Activated CD8-positive, alpha-beta memory T cell treated with anti-CD3 and anti-CD28 coated beads for 24 hours (primary cell): ENCODE measurements at places on chromosomes 3 and 15.
A peak's percentile ranks its signal among the peaks of the same experiment; 100 is the strongest.

DNA sequence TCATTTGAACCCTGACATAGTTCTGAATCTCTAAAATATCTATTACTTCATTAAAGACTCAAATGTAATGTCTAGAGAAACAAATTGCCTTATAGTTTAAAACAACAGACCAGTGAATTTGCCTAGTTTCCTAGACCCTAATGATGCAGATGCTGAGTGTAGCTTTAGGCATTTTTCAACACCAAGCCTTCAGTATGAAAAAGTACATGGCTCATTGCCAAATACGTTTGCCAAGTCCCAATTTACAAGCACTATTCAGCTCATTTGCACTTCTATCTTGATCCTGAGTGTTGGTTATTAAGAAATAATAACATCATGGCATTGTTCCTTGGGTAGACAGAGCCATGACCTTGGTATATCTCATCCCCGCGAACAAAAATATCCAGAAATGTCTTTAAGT lies 46.8 kb downstream of the EOMES start:
- DNase-seq: no peak

- no peak for DNase-seq
Measured at GRCh38 chr3:83633758-83634157, 1325.0 kb upstream of the CADM2 start.

DNA sequence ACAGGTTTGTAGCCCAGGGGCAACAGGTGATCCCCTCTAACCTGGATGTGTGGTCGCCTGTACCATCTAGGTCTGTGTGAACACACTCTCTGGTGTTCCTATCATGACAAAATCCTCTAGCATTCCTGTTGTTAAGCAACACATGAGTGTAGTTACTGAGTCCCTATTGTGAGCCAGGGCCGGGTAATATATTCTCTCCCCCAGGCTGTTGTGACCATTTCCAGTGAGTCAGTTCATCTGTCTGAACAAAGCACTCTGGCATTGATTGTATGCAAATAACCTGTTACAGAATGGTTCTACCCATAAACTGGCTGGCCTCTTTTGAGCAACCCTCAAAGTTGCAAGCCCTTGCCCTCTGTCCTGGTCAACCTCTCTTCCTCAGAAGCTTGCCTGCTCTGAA lies 2.6 kb upstream of the FLNB start:
- DNase-seq: no peak

GRCh38 chr15:58518626-58519025 lies 86.8 kb downstream of the LIPC start:
- no peak for DNase-seq

GRCh38 chr3:51928438-51928837 lies 13.3 kb downstream of the RRP9 start:
- DNase-seq: peak; percentile 49
